ENCODE measurements at places on chromosomes 6 and 20.

- DNase-seq, result no peak
Measured at GRCh38 chr20:10201321-10201870, 17.2 kb upstream of the SNAP25 start.

GRCh38 chr20:20248620-20249200 lies 119.2 kb upstream of the INSM1 start:
- DNase-seq, result no peak

DNA sequence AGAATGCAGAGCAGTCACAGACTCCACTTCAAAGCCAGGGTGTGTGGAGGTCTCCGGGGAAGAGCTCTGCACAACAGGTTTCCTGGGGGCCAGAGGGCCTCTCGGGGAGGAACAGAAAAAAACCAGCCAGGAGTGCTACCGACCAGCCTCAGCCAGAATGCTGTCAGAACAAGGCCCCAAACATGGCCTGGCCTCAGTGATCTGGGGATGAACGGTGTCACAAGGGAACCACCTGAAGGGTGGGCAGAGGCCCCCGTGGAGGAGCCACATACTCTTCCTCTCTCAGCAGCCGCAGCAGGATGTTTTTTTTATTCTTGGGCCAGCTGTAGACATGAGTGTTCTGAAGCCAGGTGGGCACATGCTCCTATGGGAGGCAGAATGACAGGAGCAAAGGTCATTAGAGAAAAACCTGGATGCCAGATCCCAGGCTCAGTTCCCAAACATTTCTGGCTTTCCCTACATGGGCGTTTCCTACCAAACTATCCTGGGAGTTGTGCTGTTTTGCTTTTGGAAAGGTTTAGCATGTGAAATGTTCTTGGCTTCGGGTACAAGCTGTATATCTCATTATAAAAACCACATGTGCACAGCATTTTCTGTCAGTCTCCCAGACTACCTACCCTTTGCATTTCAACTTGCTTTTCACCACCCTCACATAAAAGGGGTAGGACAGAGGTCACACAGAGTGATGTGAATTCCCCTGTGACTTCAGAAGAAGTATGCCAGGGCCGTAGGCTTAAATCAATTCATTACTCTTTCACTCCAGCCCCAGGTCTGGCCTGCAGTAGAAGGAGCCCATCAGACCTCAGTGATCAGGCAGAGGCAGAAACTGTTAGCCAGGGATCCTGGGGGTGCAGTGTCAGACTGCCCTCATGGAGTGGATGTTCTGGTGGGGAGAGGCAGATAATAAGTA lies 46.2 kb downstream of the TRAF3IP2 start:
- DNase-seq, result no peak

GRCh38 chr6:54366667-54367327 lies 58.6 kb downstream of the TINAG start:
- no peak for DNase-seq

DNA sequence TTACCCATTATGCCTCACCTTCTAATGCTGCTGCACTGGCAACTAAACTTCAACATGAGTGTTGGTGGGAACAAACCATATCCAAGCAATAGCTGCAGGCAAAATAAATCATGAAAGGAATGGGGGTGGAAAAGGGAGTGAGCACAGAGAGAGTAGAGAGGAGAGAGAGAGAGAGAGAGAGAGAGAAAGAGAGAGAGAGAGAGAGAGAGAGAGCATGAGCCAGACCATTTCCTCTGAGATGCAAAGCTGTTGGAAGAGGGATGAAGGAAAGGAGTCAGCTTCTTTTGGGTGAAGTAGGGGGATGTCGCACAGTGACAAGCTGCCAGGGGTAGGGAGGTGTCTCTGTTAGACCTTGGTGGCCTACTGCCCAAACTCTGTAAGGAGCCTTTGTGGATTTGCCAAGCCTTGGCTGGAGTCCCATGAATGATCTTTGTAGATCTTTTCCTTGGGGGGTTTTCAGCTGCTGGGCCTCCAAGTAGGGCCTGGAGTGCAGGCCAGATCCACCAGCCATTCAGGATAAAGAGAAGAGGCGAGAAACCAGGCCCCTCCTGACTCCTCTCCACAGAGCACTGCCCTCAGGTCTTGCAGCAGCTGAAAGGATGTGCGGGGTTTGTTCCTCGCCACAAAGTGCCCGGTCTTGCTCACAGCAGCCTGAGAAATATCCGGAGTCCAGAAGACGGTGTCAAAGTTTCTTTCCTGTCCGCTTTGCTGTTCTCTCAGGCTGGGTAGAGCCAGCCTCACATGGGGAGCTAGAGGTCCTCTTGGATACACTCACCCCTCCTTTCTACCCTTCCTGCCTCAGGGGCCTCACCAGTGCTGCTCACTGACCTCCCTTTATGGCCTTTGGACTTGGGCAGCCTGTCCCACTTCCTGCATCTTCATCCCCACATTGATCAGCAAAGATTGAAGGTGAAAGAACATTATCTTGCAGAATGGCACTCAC lies 17.8 kb downstream of the BTBD3 start:
- DNase-seq, result no peak

- DNase-seq, result no peak
Measured at GRCh38 chr6:166435574-166435973, 52.8 kb upstream of the MPC1 start.

- no peak for DNase-seq
Measured at GRCh38 chr6:147802459-147802858, 294.0 kb downstream of the SAMD5 start.

DNA sequence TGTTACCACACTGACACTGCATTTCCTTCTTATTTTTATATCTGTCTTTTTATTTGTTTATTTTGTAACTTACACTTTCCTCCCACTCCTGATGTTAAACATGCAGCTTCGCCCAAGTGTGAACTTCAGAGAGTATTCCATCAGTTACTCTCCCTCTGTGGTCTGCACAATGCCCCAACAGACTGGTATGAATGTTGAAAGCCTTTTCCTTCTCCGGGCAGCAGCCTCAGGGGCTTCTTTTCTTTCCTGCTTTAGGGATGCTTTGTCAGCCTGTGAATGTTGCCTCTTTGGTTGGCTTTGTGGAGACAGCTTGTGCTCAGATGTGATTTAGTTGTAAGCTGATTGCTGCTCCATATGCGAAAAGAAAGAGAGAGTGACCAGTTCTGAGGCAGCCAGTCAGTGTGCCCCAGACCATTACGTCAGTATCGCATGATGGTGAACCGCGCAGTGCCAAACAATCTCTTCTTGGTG lies 44.0 kb downstream of the SMPDL3A start:
- DNase-seq, result no peak

DNA sequence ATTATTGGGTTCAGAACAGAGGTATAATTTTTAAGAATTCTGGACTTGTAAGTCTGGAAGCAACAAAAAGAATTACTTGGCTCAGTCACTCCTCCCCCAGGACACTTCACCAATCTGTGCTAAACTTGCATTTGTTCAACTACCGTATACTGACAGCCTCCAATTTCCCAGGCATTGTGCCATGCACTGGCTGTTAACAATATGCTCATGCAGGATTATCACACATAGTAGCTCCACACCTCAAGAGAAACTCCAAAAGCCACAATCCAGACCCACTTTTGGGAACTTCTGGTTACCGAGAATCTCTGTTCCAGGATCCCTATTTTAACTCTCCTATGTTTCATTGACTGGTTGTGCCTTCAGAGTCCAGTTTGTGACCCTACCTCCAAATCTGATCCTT lies 7.7 kb downstream of the ADGRF1 start:
- no peak for DNase-seq

DNA sequence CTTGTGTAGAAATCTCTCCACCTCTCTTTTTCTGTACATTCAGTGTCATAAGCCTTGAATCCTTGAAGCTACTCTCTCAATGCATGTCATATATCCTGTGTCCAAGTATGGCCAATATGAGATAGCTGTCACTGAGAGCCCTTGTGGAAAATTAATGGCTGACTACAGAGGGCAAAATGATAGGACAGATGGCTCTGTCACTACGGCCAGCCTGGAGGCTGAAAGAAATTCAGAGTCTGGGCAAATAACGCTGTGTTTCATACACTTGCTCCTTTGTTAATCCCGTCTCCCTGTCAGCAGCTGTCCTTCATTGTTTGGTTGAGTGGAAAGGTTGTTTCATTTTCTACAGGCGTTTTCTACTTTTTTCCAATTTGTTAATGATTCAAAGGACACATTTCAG lies 70.4 kb upstream of the VGLL2 start:
- no peak for DNase-seq

DNA sequence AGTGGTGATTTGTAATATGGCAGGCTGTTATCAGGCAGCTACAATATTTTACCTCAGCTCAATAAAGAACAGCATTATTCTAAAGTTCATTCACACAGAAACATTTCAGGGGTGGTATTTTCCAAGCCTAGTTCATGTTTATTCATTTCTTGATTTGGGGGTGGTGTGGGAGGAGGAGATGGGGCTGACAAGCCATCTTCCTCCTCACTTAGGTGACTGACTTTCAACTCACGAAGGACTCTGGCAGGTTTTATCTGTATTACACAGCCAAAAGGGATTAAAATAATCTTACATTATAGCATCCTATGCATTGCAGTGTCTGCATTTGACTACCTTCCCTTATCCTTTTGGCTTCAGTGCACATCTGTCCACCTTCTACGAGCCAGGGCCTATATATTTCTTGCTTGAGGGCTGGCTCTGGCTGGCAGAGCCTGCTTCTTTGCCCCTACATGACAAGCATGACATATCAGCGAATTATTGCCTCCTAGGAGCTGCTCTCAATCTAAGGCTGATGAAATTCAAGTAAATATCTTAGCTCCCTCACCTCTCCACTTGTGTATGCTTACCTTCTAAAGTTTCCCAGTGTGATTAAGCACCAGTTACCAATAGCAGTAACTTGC lies 20.0 kb downstream of the KHDRBS2 start:
- no peak for DNase-seq

- DNase-seq, result no peak
Measured at GRCh38 chr20:8322662-8323217, 190.7 kb downstream of the PLCB1 start.

- DNase-seq, result no peak
Measured at GRCh38 chr20:17568045-17568788, 1.7 kb upstream of the DSTN start.

DNA sequence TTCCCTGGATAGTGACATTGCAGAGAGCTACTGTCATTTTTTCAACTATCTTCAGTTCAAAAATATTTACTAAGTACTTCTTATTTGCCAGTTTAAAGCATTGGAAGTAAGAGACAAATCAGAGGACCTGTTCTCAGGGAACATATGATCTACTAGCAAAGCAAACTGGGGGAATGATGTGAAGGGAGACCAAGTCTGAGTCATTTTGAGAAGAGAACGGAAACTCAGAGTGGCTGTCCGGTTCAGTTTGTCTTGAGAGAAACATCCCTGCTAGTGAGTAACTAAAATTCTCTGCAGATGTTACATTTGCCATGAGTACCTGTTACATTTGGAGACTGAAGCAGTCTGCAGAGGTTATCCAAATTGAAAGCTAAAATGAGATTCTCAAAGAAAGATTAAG lies 118.3 kb downstream of the KCNQ5 start:
- no peak for DNase-seq

GRCh38 chr6:27812805-27813492 lies 99.2 kb downstream of the OR2B2 start:
- DNase-seq, result no peak

- DNase-seq, result no peak
Measured at GRCh38 chr6:158464483-158464882, 95.4 kb upstream of the TMEM181 start.

DNA sequence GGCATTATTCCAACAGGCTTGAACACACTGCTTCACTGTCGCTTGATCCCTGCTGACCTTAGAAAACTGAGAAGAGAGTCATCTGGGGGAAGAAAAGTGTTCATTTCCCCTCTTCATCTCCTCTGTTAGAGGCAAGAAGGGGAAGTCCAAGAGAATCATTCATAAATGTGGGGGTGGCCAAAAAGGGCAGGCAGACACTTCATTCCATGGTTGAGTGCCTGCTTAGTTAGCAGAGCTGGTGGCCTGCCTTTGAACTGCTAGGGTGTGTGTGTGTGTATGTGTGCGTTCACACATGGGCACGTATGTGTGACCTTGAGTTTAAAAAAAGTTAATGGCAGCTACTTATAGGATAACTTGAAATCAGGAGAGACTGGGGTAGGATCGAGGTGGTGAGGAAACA lies 39.4 kb upstream of the RFPL4B start:
- no peak for DNase-seq

- DNase-seq, result peak; percentile 63
Measured at GRCh38 chr6:43917878-43918382, 147.9 kb downstream of the VEGFA start.

DNA sequence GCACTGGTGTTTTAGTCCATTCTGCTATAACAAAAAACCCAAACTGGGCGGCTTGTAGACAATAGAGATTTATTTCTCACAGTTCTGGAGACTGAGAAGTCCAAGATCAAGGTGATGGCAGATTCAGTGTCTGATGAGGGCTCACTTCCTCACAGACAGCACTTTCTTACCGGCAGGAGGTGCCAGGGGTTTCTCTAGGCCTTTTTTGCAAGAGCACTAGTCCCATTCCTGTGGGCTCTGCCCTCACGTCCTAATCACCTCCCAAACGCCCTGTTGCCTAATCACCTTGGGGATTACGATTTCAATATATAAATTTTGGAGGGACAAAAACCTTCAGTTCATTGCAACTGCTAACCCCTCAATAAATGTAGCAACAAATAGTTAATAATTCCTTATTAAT lies 140.0 kb upstream of the SGK1 start:
- no peak for DNase-seq

DNA sequence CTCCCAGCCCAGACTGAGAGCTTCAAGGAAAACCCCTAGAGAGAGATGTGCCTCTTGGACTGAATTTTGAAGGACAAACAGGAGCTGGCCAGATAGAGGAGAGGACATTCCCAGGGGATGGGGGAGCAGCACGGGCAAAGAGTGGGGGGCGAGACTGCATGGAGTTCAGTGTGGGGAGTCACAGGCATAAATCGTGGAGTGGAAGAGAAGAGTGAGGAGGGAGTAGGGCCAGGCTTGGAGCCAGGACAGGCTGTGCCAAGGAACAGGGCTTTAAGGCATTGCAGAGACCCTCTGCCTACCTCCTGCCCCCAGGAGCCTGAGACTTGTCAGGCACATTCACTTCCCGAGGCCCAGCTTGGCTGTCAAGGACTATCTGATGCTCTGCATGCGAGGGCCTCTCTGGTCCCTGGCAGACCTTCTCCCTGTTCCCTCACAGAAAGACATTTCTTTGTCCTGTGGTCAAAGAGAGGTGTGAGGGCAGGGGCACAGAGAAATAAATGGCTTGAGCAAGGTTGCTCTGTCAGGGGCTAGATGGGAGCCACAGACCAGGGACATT lies 5.2 kb upstream of the SLC22A7 start:
- no peak for DNase-seq

GRCh38 chr6:168496997-168497331 lies 56.0 kb downstream of the SMOC2 start:
- no peak for DNase-seq

- no peak for DNase-seq
Measured at GRCh38 chr6:108174371-108175175, 8.8 kb downstream of the NR2E1 start.

- DNase-seq, result no peak
Measured at GRCh38 chr20:32626859-32627636, 41.9 kb upstream of the NOL4L start.

- no peak for DNase-seq
Measured at GRCh38 chr6:135861189-135861588, 9.7 kb downstream of the PDE7B start.

GRCh38 chr6:41588111-41588510 lies 41.9 kb downstream of the FOXP4 start:
- no peak for DNase-seq
